Calu3 (cell line): ENCODE measurements at places on chromosomes 3 and 15. TPM values are rescaled to one million over a fixed set of nuclear protein-coding genes. Genes with fewer than 3 reads are reported as not detected.

TLNRD1 gene
- total RNA-seq, result 31.8 and 33.4 TPM in 2 replicates

CPEB1 gene
- 5.3 and 7.6 TPM in 2 replicates for total RNA-seq

DNA sequence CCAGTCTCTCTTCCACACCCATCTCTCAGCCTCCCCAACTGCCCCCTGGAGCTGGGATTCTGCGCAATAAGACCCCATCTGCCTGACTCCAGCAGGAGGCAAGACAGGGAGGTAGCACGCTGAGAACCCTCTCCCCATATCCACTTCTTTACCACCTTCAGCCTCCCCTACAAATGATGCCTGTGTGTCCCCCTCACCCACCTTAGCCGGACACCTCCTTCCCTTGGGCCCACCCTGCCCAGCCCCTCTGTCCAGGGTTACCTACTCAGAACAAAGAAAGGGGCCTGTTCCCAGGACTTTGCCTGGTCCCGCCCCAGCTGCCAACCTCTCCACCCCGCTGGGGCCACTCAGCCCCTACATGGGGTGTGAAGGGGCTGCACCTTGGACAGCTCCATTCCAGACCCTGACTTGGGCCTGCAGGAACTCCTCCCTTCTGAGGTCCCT lies 40.8 kb upstream of the ATP2B2 start:
- H3K27ac ChIP-seq, result no peak overlapping the region
- H3K27me3 ChIP-seq, result peaks cover 90% of the 10 kb centered on the region
- no peak for DNase-seq
- H3K36me3 ChIP-seq, result no peaks in the 10 kb centered on the region
- H3K4me3 ChIP-seq, result no peak overlapping the region

- H3K36me3 ChIP-seq, result no peaks in the 10 kb centered on the region
- H3K4me1 ChIP-seq, result no peaks in the 10 kb centered on the region
- H3K4me3 ChIP-seq, result no peak overlapping the region
- H3K27me3 ChIP-seq, result peaks cover 13% of the 10 kb centered on the region
- DNase-seq, result no peak
These were observed 29.1 kb upstream of the ELP6 start for GRCh38 chr3:47542471-47543173.

DNA sequence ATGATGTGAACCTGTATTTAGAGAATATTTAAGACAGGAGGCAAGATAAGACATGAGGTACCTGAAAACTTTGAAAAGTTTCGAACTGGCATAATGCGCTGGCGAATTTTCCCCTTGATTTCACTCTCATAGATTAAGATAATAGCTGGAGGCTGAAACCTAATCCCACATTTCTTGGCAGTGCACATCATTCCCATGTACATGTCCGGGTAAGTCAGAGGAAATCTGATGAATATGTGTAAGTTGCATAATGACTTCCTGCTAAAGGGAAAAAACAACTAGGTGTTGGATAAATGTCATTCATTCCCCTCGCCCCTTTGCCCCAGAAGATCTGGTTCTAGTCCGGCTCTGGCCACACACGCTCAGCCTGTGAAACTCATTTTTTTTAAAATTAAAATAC lies 3.6 kb downstream of the CEP19 start:
- DNase-seq, result no peak
- H3K27ac ChIP-seq, result no peak overlapping the region
- H3K4me1 ChIP-seq, result peaks cover 11% of the 10 kb centered on the region
- peaks cover 19% of the 10 kb centered on the region for H3K36me3 ChIP-seq
- no peak overlapping the region for H3K4me3 ChIP-seq

SEMA3G gene
- total RNA-seq, result 0.12 and 0.33 TPM in 2 replicates

GRCh38 chr15:45138814-45139765 lies 9.3 kb downstream of the DUOX1 start:
- no peak overlapping the region for H3K27ac ChIP-seq
- H3K4me1 ChIP-seq, result no peaks in the 10 kb centered on the region
- peaks cover 20% of the 10 kb centered on the region for H3K27me3 ChIP-seq

DNA sequence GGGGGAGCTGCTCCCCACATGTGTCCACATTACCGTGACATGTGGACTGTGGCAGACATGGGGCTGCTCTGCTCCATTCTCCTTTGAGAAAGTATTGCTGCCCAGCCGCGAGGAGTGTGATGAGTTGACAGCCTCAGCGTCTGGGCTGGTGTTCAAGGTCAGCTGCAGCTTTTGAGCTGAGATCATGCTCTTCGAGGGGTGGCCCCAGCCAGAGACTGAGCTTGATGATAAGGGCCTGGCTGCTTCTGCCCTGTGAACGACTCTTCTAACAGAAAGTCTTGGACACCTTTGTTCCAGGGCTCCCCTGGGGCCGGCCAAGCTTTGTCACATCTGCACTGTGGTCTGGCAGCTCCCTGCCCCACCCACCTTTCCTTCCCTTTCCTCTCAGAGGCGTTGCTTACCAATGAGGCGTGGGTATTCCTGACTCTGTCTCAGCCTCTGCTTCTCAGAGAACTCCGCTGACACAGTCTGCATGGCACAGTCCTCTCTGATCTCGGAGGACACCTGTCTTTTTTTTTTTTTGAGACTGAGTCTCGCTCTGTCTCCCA lies 86.6 kb downstream of the CHRD start:
- DNase-seq, result no peak
- peaks cover 91% of the 10 kb centered on the region for H3K27me3 ChIP-seq
- no peak overlapping the region for H3K4me3 ChIP-seq
- no peak overlapping the region for H3K27ac ChIP-seq

CTXN2 gene
- total RNA-seq, result not detected in 2 replicates

DNA sequence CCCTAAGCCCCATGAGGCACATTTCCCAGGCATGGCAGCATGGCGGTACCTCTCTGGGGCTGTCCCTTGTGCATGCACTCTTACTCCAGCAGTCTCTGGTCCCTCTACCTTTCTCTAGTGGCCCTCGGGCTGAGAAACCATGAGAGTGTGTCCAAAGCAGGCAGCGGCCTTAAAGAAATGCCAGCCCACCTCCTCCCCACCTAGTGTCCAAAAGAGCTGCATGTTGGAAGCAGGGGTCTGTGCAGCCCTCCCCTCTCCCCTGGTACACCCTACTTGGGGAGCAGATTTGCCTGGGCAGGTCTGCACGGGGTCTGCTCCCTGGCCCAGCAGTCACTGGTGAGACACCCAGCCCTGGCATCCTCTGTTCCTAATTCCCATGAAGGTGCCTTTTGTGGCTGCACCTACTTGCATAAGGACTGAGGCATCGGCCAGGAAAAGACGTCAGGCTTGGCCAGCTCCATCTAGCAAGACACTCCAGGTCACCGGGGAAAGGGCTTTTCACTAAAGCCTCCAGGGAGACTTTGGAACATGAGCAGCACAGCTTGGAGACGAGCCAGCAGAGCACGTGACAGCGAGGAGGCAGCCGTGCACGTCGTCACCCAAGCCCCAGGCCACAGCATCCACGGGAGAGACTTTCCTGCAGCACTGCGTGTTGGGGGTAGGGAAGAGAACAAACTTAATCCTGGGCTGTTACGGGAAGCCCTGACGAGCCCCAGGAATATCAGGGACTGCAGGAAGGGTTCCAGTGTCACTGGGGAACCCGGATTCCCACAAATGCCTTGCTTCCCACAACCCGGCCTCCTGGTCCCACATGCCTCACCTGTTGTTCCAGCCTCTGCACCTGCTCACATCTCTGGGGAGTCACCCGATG lies 38.8 kb downstream of the TM2D3 start:
- H3K4me1 ChIP-seq, result peaks cover 26% of the 10 kb centered on the region
- H3K27ac ChIP-seq, result no peak overlapping the region
- H3K27me3 ChIP-seq, result peaks cover 73% of the 10 kb centered on the region
- no peak overlapping the region for H3K4me3 ChIP-seq

GABRB3 gene
- not detected in 2 replicates for total RNA-seq

DNA sequence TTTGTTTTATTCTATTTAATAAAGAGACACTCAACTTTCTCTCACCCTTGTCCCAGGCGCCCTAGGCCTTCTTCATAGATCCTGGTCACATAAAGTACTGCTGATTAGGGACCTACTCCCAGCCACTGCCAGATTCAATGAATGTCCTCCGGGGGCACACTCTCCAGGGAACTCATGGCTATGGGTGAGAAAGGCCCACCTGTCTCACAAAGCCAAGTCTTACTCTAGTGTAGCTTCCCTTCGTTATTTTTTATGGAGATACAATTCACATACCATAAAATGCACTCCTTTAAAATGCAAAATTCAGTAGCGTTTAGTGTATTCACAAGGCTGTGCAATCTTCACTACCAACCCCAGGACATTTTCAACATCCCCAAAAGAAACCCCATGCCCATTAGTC lies 87.8 kb downstream of the ADCY5 start:
- peaks cover 61% of the 10 kb centered on the region for H3K27me3 ChIP-seq
- no peaks in the 10 kb centered on the region for H3K36me3 ChIP-seq
- H3K4me1 ChIP-seq, result no peaks in the 10 kb centered on the region
- no peak overlapping the region for H3K4me3 ChIP-seq

DNA sequence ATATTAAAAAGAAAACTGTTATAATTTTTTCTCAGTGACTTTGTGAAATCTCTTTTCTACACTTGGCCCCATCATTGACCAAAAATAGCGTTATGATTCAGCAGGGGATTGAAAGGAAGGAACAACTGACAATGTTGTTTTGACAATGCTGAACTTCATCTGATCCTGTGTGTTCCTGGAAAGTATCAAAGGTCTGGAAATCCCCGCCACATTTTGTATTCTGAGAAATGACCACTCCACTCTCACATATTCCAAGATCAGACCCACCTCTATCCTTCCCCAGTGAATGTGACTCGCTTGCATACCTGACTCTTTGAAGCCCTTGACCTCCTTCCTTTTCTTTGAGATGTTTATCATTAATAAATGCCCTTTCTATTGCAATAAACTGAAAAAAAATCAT lies 9.7 kb upstream of the RIOX2 start:
- no peaks in the 10 kb centered on the region for H3K36me3 ChIP-seq
- DNase-seq, result no peak

- no peak overlapping the region for H3K4me3 ChIP-seq
- no peaks in the 10 kb centered on the region for H3K36me3 ChIP-seq
- no peak overlapping the region for H3K27ac ChIP-seq
- peaks cover 13% of the 10 kb centered on the region for H3K4me1 ChIP-seq
These were observed 17.8 kb upstream of the MB21D2 start for GRCh38 chr3:192935441-192935840.

SNRK gene
- total RNA-seq, result 21.0 and 21.8 TPM in 2 replicates

GRCh38 chr3:66372681-66373350 lies 128.0 kb downstream of the LRIG1 start:
- peaks cover 1% of the 10 kb centered on the region for H3K36me3 ChIP-seq
- no peak for DNase-seq
- H3K4me3 ChIP-seq, result no peak overlapping the region
- no peak overlapping the region for H3K27ac ChIP-seq
- H3K4me1 ChIP-seq, result peaks cover 12% of the 10 kb centered on the region

CCR5 gene
- total RNA-seq, result not detected in 2 replicates

DNA sequence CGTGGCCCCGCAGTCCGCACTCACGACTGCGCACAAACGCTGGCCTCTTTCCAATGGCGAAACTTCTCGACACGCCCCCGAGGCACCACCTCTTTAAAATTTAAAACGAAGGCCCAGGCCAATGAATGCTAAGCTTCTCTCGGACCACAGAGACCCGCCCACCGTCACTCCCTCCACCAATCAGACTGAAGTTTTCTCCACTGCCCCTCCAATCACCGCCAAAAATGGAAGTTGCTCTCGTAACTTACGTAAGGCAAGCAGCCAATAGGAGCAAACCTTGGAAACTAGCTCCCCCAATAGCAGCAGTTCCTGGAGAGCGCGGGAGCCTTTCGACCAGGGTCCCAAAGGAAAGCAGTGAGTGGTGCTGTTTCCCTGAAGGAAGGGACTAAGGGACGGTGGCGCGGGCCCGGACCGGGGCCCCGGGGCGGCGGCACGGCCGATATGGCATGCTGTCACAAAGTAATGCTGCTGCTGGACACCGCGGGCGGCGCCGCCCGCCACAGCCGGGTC lies at the start of gene TICRR:
TSS of gene TICRR (plus strand) at position 324 of the 510 bp plus-strand sequence. CDS start at position 442, 118 bp downstream.
- H3K4me3 ChIP-seq, result peak within 1 kb of the TSS; percentile 70
- H3K36me3 ChIP-seq, result peaks cover 37% of the 10 kb centered on the region
- peak within 1 kb of the TSS; percentile 91 for H3K27ac ChIP-seq
- DNase-seq, result peak; percentile 98
- peaks cover 19% of the 10 kb centered on the region for H3K4me1 ChIP-seq

DNASE1L3 gene
- total RNA-seq, result not detected in 2 replicates

GOLGA6L10 gene
- total RNA-seq, result 0.88 and 1.4 TPM in 2 replicates

LEKR1 gene
- total RNA-seq, result 4.5 and 5.1 TPM in 2 replicates

DNA sequence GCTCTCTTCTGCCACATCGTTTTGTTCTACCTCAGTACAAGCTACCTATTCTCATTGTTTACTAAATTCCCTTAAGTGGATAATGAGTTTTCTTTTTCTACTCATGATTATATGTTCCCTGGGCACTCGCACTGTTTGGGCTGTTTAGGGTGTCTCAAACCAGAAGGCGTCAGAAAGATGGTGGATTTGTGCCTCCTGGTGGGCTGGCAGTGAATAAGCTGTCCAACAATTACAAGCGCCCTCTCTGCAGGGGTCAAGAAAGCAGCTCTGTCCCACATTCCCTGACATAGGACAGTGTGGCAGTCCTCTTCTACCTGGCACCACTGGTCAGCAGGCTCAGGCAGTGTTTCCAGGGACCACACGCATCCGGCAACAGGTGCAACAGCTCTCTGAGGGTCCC lies 173.4 kb upstream of the PPP2R3A start:
- H3K4me3 ChIP-seq, result no peak overlapping the region
- H3K27ac ChIP-seq, result no peak overlapping the region
- no peaks in the 10 kb centered on the region for H3K4me1 ChIP-seq

ANKRD34C gene
- total RNA-seq, result not detected in 2 replicates

ITPR1 gene
- total RNA-seq, result 4.2 and 6.2 TPM in 2 replicates

CX3CR1 gene
- total RNA-seq, result not detected in 2 replicates
